ENCODE measurements at places on chromosomes 5 and 9.

DNA sequence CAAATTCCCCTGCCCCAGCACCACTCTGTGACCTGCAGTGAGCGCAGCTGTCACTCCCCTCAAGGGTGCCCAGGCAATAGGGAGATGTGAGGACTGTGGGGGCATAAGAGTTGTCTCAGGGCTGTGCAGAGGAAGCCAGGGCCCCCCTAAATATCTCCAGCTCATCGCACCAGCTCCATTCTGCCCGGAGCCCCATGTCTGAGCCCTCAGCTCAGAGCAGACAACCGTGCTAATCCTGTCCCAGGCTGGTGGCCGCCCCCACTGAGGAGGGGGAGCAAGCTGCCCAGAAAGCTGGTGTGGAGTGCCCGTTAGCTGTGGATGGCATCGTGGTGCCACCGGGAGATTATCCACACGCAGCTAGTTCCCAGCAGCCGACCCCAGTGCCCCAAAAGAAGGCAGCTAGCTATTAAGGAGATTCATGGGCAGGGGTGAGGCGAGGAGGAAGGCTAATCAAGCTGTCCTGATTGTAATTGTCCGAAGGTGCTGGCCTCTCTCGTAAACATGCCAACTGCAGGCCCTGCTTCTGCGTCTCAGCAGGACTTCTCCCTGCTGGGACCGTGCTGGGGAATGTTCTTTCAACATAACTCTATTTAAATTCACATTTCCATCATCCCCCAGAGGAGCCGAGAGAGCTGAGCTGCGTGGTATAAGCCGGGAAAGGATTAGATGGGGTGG lies 17.0 kb upstream of the FIBCD1 start:
- DNase-seq: no peak

DNA sequence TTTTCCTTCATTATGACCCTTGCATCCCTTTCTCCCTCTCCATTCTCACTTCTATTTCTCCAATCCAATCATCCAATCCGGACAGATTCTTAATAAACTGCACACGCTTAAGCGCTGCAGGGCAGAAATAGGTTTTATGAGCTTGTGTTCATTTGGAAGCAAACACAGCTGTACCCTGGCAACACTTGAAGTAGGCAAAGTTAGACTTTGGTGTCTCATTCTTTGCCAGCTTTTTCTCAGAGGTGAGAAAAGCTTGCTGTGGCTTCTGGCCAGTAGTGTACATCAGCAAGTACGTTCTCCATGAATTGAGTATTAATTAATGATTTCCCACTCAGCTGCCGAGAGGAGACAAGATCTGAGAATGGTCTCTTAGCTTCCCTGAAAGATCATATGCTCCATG lies 88.5 kb downstream of the FBXO4 start:
- no peak for DNase-seq

GRCh38 chr5:14545862-14546261 lies 35.7 kb upstream of the OTULINL start:
- no peak for DNase-seq

GRCh38 chr9:3151672-3152576 lies 308.0 kb upstream of the PUM3 start:
- DNase-seq: no peak

GRCh38 chr5:163503106-163504078 lies 2.0 kb upstream of the MAT2B start:
- no peak for DNase-seq
